Esophagus squamous epithelium (tissue), 5 donors: ENCODE measurements at places on chromosomes 16 and 17.
A peak's percentile ranks its signal among the peaks of the same experiment; 100 is the strongest.

GRCh38 chr16:46871597-46871996, 12.6 kb upstream of the GPT2 start:
- H3K4me3 ChIP-seq: no peak overlapping the region
- DNase-seq: no peak
- no peaks in the 10 kb centered on the region for H3K4me1 ChIP-seq
- no peaks in the 10 kb centered on the region for H3K36me3 ChIP-seq
- H3K27ac ChIP-seq: no peak overlapping the region

DNA sequence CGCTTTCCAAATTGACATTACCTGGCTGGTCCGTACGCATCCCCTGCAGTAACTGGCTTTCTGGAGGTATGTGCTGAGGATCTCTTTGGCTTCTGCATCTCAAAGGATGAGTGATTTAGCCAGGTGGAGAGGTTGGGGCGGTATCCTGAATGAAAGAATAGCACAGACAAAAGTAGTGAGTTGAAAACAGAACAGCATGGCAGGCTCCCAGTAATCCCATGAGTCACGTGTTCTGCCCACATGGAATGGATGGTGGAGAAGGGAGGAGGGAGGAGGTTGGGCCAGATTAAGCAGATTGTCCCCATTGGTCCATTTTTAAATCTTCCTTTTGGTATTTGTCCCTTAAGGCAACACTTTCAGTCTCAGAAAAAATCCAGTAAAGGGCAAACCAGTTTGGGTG, 176.0 kb downstream of the WWOX start:
- H3K27ac ChIP-seq: no peak overlapping the region
- no peaks in the 10 kb centered on the region for H3K36me3 ChIP-seq
- H3K4me3 ChIP-seq: no peak overlapping the region
- no peaks in the 10 kb centered on the region for H3K27me3 ChIP-seq

DNA sequence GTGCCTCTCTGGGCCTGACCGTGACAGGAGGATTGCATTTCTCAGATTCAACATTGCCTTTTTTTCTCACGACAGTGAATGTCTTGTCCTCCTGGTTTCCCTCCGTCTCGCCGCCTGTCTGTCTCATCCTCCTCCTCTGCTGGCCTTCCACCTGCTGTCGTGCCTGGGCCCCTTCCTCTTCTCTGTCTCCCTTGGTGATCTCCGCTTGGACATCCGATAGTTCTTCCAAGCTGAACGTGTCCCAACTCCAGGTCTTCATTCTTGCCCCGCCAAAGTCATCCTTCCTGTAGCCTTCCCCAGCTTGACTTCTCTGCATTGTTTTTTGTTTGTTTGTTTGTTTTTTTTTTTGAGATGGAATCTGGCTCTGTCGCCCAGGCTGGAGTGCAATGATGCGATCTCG, 79.4 kb downstream of the RAP1GAP2 start:
- no peaks in the 10 kb centered on the region for H3K36me3 ChIP-seq
- H3K4me3 ChIP-seq: no peak overlapping the region
- no peaks in the 10 kb centered on the region for H3K4me1 ChIP-seq
- no peak for DNase-seq

- H3K36me3 ChIP-seq: no peaks in the 10 kb centered on the region
- H3K27me3 ChIP-seq: no peaks in the 10 kb centered on the region
- no peak for DNase-seq
- no peak overlapping the region for H3K27ac ChIP-seq
- H3K4me1 ChIP-seq: no peaks in the 10 kb centered on the region
Observed at GRCh38 chr17:61583242-61583641, 7.8 kb downstream of the NACA2 start.

GRCh38 chr16:17062676-17063075, 408.1 kb downstream of the XYLT1 start:
- no peak overlapping the region for H3K4me3 ChIP-seq
- peak overlapping the region; percentile 55 for H3K27ac ChIP-seq
- H3K4me1 ChIP-seq: peaks cover 8% of the 10 kb centered on the region
- no peak for DNase-seq
- no peaks in the 10 kb centered on the region for H3K36me3 ChIP-seq
- H3K27me3 ChIP-seq: no peaks in the 10 kb centered on the region

DNA sequence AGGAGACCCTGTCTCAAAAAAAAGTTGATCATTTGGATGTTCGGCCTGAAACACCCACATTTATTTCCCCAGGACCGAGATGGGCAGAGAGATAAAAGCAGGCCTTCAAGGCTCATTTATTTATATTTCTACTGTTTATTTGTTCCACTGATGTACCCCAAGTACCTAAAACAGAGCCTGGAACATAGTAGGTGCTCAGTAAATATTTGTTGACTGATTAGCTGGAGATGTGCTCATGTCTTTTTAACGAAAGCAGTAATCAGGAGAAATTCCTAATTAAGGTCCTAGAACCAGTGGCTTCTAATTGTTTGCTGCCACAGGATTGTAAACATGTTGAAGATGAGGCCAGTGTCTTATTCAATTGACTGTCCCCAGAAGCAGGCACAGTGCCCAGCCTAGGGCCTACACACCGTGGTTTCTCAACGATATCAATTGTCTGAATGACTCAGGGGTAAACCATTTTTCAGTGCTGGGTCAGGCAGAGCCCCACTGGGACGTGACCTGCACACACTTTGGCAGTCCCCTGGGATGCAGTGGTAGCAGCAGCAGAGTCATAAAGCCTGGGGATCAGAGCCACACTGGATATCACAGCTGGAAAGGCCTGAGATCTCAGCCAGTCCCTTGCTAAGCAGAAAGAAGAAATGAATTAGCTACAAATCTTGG, 34.8 kb downstream of the SOST start:
- no peak overlapping the region for H3K27ac ChIP-seq
- H3K4me1 ChIP-seq: peaks cover 8% of the 10 kb centered on the region
- no peaks in the 10 kb centered on the region for H3K27me3 ChIP-seq
- no peak for DNase-seq

DNA sequence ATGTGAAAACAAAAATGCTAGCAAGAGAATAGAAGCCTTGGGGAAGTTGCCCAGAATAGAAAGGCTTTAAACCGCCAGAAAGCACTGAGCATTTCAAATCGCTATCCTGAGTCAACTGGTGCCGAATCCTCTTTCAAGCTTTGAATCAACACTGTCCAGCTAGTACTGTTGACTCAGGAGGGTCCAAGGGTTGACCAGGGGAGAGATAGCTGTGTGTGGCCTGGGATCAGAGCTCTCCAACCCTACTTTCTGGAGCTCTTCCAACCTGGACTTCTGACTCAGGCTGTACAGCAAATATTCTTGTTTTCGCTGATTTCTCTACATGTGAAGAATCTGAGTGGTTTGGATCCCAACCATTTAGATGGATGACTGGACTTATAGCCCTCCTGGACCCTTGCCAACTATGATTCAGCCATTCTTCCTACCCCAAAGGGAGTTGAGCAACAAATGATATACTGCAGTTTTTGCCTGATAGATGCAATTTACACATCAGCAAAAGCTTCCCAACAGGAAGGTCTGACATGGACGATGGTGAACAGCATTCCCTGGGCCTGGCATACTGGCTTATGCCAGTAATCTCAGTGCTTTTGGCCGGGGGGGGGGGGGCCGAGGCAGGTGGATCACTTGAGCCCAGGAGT, 154.0 kb upstream of the SDK2 start:
- H3K4me3 ChIP-seq: no peak overlapping the region
- H3K27ac ChIP-seq: no peak overlapping the region
- H3K36me3 ChIP-seq: no peaks in the 10 kb centered on the region
- DNase-seq: no peak
- no peaks in the 10 kb centered on the region for H3K4me1 ChIP-seq
- H3K27me3 ChIP-seq: no peaks in the 10 kb centered on the region

DNA sequence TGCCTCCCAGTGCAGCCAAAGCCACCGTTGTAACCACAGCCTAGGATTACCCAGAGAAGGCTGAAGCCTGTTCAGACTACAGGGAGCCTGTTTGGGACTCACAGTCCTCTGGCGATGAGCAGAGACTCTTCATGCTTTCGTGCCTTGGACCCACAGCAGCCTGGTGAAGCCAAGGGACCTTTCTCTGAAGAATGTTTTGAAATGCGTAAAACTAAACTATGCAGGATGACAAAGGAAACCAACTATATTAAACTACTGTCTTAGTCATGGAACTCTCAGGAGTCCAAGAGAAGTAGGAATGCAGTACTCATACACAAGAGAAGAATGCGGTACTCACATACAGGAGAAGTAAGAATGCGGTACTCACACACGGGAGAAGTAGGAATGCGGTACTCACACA, 20.9 kb downstream of the ABR start:
- no peaks in the 10 kb centered on the region for H3K27me3 ChIP-seq
- H3K4me1 ChIP-seq: no peaks in the 10 kb centered on the region

DNA sequence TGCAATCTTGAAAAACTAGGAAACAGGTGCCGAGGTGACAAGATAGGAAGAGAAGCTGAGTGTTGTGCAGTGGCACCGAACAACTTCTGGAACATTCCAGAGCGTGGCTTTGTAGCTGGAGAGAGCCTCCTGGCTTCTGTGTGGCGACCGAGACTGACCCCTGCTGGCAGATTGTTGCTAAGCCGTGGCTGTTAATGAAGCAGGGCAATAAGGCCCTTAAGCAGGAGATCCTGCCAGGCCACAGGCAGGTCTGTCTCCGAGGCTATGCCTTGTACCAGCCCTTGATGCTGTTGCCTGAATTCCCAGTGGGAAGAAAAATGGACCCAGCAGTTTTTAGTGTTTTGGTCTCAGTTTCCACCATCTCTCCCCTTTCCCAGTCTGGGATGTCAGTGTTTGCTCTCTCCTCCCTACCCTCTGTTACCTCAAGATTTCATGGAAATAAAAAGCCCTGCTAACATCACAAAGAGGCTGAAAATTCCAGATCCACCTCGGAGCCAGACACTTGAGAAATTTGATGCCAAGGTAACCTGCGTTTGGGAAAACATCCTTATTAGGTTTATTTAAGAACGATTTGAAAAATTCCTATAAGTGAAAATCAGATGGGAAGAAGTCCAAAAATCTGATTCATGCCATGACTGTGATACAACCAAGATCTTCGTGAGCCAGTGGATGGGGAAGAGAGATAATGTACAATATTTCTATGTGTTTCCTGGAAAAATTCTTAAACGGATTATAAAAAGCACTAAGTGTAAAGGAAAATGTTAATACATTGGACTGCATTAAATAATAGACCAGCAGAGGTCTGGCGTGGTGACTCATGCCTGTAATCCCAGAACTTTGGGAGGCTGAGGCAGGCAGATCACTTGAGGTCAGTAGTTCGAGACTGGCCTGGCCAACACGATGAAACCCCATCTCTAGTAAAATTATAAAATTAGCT, 265.1 kb downstream of the PRKCA start:
- no peaks in the 10 kb centered on the region for H3K27me3 ChIP-seq
- no peak overlapping the region for H3K27ac ChIP-seq
- DNase-seq: no peak

DNA sequence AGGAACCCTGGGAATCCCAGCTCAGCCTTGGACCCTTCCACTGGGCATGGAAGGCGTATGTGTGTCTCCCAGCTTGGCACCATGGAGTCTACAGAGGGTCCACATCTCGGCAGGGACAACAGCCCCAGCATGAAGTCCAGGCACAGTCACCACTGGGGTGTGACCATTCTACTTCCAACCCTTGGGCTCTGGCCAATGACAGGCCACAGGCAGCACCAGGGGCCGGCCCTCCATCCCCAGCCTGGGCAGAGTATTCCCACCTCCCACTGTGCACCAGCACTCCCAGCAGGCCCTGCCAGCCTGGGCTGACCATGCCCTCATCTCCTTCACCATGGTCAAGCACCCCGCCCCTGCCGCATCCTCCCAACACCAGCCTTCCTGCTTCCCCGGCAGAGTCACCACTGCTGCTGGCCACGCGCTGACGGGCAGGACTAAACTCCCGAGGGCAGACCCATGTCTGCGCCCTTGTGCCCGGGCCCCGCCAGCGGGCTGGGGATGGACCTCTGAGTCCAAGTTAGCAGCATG, 9.5 kb upstream of the PPP1R27 start:
- peak overlapping the region; percentile 92 for H3K27ac ChIP-seq
- H3K4me3 ChIP-seq: no peak overlapping the region
- peaks cover 19% of the 10 kb centered on the region for H3K4me1 ChIP-seq

DNA sequence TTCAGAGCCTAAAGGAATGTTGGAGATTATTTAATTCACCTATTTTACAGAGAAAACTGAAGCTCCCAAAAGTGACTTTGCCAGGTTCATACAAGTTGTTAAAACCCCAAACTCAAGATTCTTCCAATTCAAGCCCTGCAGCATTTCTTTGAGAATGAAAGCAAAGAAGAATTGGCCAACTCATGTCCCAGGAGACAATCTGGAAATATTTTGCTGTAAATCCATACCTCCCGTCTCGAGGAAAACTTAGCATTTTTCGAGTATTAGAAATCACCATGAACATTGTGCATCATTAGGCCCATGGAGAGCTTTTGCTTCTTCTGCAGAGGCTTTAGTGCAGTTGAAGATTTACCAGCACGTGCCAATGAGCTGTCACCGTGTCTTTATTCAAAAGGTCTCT, 176.4 kb upstream of the KCNJ16 start:
- H3K4me1 ChIP-seq: no peaks in the 10 kb centered on the region
- H3K4me3 ChIP-seq: no peak overlapping the region
- no peak for DNase-seq
- no peaks in the 10 kb centered on the region for H3K36me3 ChIP-seq
- no peaks in the 10 kb centered on the region for H3K27me3 ChIP-seq
- H3K27ac ChIP-seq: no peak overlapping the region

DNA sequence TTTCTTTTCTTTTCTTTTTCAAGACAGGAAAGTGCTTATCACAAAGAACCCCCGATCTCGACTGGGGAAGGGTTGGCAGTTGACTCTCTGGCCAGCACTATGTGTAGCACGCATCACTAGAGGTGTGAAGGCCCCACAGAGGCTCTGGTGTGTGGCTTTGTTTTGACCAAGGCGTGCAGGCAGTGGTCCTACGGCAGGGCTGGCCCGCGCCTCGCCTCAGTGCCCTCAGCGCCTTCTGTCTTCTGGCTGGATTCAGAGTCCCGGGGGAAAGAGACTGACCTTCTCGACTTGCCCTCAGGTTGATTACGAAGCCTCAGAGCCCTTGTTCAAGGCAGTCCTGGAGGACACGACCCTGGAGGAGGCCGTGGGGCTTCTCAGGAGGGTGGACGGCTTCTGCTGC, 18.7 kb downstream of the SGSH start:
- H3K4me3 ChIP-seq: no peak overlapping the region
- DNase-seq: no peak
- no peak overlapping the region for H3K27ac ChIP-seq
- no peaks in the 10 kb centered on the region for H3K36me3 ChIP-seq

DNA sequence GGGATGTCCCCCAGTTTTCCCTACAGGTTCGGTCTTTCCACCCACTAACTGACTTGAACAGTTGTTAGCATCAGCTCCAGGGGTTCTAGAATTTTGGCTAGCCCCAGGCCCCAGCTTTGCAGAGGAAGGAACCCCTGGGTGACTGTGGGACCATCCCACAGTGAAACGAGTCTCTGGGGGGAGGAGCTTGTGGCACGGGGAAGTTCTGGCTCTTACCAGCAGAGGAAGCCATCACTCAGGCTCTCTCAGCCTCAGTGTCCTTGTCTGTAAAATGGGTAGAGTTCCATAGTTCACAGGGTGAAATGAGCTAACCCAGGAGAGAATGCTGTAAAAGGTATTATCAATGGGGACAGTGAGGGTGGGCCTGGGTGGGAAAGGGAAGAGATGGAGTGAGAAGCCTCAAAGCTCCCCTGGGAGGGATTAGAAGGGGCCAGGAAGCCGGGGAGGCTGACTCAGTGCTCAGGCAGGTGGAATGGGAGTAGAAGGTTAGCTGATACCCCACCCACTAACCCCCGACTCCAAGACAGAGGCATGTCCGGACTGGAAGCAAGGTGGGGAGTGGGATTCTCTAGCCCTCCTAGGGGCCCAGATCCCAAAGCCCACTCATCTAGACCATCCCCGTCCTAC, 30.9 kb upstream of the CDC42EP4 start:
- peak overlapping the region; percentile 92 for H3K27ac ChIP-seq
- no peak for DNase-seq
- peaks cover 57% of the 10 kb centered on the region for H3K4me1 ChIP-seq
- no peaks in the 10 kb centered on the region for H3K36me3 ChIP-seq
- H3K4me3 ChIP-seq: no peak overlapping the region
